ENCODE measurements at places on chromosomes 3 and 15. TPM values are rescaled to one million over a fixed set of nuclear protein-coding genes. Genes with fewer than 3 reads are reported as not detected.

GRCh38 chr15:66819084-66819483 is 117.0 kb downstream of the SMAD6 start:
- no peak for DNase-seq

The EPHA3 gene
- total RNA-seq: 5.0 TPM

The TBC1D5 gene
- 31.2 TPM for total RNA-seq

GRCh38 chr3:183824761-183825455 is 469 bp downstream of the MAP6D1 start:
- no peak for DNase-seq

The CIDEC gene
- 0.27 TPM for total RNA-seq

The MST1R gene
- total RNA-seq: 2.3 TPM

GRCh38 chr3:119357190-119357589 is 63.0 kb downstream of the ARHGAP31 start:
- no peak for DNase-seq

DNA sequence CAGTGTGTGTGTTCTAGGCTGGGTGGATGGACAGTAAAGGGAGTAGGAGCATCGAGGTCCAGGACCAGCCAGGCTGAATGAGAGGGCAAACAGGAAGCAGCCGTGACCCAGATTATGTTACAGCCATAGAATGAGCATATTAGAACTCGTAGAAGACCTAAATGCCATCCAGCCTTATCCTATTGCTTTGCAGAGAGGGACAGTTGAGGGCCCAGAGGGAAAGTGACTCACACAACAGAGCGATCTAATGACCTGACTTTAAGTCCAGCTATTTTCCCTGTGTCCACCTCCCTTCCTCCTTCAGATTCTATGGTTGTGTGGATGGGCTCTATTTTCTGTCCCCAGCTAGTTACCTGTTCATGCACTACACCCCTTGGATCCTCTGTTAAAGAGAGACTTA is 634.1 kb upstream of the TBL1XR1 start:
- no peak for DNase-seq

DNA sequence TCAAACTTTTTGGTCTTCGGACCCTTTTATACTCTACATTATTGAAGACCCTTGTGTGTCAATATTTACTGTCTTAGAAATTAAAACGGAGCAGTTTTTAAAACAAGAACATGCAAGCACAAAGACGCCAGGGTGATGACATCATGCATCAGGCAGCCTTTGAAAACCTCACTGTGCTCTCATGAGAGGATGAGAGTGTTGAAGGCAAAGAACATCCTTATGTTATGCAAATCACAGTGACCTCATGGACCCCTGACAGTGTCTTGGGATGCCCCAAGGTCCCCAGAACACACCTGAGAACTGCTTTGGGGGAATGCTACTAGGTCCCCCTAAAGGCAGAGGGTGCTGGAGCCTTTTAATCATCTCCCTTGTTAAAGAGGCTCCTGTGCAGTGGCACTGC is 51.6 kb downstream of the CHDH start:
- no peak for DNase-seq

Measured in heart right ventricle (tissue), 16 donors.